Neural crest cell (in vitro differentiated cells): ENCODE measurements at places on chromosomes 6 and 20. TPM values are rescaled to one million over a fixed set of nuclear protein-coding genes. Genes with fewer than 3 reads are reported as not detected.

The PARD6B gene
- 9.5 and 9.8 TPM in 2 replicates for total RNA-seq

The SLC52A3 gene
- not detected in 2 replicates for total RNA-seq

The EFCAB8 gene
- total RNA-seq, result 0.26 TPM in 1 of 2 replicates, not detected in the other

- no peaks in the 10 kb centered on the region for H3K36me3 ChIP-seq
- no peaks in the 10 kb centered on the region for H3K4me1 ChIP-seq
- H3K27ac ChIP-seq, result no peak overlapping the region
- H3K27me3 ChIP-seq, result peaks cover 2% of the 10 kb centered on the region
Observed at GRCh38 chr6:85185977-85186376, 263.9 kb upstream of the NT5E start.

DNA sequence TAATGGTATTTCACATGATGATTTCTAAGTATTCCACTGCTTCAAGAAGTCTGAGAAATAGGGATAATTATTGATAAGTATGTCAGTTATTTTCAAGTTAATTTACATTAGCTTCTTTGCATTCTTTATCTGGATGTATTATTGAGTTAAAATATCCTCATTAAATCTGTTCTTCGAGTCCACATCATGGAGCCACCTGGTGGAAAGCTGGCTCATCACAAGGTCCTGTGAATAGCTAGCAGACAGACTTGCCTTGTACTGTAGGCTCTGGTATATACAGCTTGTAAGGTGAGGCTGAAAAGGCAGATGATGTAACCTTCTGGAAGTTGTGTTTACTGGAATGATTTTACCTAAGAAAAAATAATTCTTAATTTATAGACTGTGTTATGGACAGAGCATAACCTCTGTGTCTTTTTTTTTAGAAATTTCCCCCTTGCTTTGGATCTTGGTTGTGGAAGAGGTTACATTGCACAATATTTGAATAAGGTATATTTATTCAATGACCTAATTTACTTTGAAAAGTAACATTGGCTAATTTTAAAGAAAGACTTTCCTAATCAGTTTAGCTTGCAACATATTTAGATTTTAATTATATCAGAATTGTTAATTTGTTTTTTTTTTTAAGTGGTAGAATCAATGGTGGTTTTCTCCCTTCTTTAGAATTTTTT is 3.5 kb downstream of the NDUFAF5 start:
- peak; percentile 20 for DNase-seq
- H3K36me3 ChIP-seq, result peaks cover 5% of the 10 kb centered on the region
- no peak overlapping the region for H3K27ac ChIP-seq
- H3K4me3 ChIP-seq, result peak overlapping the region; percentile 76

DNA sequence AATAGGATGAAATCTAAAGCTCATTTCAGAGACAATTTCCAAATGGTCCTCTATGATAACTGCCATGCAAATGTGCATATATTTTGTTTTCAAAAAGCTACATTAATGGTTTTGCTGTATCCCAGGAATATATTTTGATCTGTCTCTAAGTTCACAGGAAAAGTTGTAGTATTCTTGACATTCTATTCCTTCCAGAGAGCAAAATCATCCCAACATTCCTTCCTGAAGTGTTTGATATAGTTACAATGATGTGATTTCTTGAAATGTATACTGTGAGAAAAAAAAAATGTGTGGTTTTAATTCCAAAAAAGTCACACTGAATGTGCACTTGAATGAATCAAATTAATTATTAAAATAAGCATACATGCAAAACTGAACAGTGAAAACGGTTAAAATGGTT is 996.0 kb upstream of the CITED2 start:
- H3K36me3 ChIP-seq, result peaks cover 6% of the 10 kb centered on the region
- DNase-seq, result no peak
- no peaks in the 10 kb centered on the region for H3K27me3 ChIP-seq
- H3K4me1 ChIP-seq, result peaks cover 5% of the 10 kb centered on the region

GRCh38 chr6:7087491-7087979 is 20.2 kb upstream of the RREB1 start:
- H3K27ac ChIP-seq, result peak overlapping the region; percentile 52
- no peaks in the 10 kb centered on the region for H3K27me3 ChIP-seq
- H3K36me3 ChIP-seq, result no peaks in the 10 kb centered on the region
- DNase-seq, result no peak
- H3K4me1 ChIP-seq, result peaks cover 25% of the 10 kb centered on the region

- no peak overlapping the region for H3K27ac ChIP-seq
- DNase-seq, result no peak
- no peak overlapping the region for H3K4me3 ChIP-seq
- peaks cover 2% of the 10 kb centered on the region for H3K36me3 ChIP-seq
Observed at GRCh38 chr6:422433-423054, 31.0 kb downstream of the IRF4 start.

DNA sequence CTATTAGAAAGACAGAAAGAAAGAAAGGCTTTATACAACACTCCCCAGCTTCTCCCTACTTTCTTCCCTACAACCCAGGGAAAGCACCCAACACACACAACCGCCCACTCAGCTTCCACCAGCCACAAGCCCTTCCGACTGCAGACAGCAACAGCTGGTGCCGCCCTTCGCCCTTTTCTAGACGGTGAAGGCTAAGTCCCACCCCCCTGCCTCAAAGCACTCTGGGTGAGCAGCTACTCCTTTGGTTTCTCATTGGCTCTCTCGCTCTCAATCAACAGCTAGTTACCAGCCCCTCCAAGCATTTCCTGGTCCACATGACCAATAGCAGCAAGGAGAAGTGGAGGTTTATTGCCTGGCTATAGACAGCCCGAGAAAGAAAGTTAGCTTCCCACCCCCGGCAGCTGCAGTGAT is 230.1 kb upstream of the MOCS1 start:
- H3K27ac ChIP-seq, result no peak overlapping the region
- no peaks in the 10 kb centered on the region for H3K36me3 ChIP-seq
- no peak overlapping the region for H3K4me3 ChIP-seq
- H3K4me1 ChIP-seq, result no peaks in the 10 kb centered on the region
- H3K27me3 ChIP-seq, result peaks cover 7% of the 10 kb centered on the region
- DNase-seq, result no peak

- no peak overlapping the region for H3K27ac ChIP-seq
- no peak overlapping the region for H3K4me3 ChIP-seq
- no peak for DNase-seq
Observed at GRCh38 chr6:158461954-158462353, 97.9 kb upstream of the TMEM181 start.

DNA sequence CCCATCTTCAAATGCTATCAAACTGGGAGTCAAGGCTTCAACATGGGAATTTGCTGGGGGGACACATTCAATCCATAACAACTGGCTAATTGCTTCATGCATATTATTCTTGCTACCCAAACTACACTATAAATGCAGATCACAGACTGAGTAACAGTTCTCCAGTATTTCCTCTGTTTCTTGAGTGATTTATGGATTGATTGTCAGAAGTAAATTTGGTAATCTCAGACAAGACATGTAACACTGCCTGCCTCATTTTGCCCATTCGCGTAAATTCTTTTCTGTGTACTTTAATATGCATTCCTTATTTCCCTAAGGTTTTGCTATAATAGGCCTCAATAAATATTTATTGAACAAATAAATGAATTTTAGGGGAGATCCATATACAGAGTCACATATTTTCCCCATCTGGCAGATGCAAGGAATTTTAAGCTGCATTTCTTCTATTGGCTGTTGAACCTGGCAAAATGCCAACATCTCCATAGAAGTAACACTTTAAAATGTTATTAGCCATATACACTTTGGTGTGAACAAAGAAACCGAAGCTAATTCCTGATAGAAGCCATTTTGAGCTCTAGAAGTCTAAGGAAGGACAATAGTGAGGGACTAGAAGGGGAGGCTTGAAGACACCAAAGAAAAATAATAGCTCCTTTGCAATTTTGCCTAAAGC is 98.2 kb downstream of the QRSL1 start:
- H3K4me3 ChIP-seq, result no peak overlapping the region
- no peaks in the 10 kb centered on the region for H3K4me1 ChIP-seq
- no peaks in the 10 kb centered on the region for H3K36me3 ChIP-seq
- H3K27ac ChIP-seq, result no peak overlapping the region
- no peak for DNase-seq
- H3K27me3 ChIP-seq, result no peaks in the 10 kb centered on the region

GRCh38 chr6:53939830-53940229 is 145.0 kb downstream of the LRRC1 start:
- H3K27me3 ChIP-seq, result no peaks in the 10 kb centered on the region
- H3K27ac ChIP-seq, result no peak overlapping the region
- no peaks in the 10 kb centered on the region for H3K4me1 ChIP-seq

DNA sequence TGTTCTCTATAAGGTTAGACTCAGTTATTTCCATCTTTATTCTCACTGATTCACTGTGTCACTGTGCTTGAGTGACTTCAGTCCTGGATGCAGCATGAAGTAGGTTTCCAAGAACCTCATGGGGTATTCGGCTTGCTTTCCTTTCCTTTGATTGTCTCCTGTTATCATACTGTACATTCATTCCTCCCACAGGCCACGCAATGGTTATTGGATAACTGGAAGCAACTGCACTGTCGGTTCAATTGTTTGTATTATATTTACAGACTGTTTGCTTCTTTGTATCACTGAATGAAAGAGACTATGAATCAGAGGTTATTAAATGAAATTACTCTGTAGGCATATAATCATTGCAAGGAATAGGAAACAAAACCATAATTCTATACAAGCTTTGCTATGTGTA is 129.4 kb downstream of the MAP7 start:
- no peaks in the 10 kb centered on the region for H3K36me3 ChIP-seq
- no peaks in the 10 kb centered on the region for H3K27me3 ChIP-seq
- H3K27ac ChIP-seq, result no peak overlapping the region
- no peak overlapping the region for H3K4me3 ChIP-seq
- DNase-seq, result no peak
